Hematopoietic multipotent progenitor cell treated with erythropoietin and hydrocortisone succinate and interleukin-3 and kit ligand, for 15 days (in vitro differentiated cells): ENCODE measurements at places on chromosomes 2 and 18.

DNA sequence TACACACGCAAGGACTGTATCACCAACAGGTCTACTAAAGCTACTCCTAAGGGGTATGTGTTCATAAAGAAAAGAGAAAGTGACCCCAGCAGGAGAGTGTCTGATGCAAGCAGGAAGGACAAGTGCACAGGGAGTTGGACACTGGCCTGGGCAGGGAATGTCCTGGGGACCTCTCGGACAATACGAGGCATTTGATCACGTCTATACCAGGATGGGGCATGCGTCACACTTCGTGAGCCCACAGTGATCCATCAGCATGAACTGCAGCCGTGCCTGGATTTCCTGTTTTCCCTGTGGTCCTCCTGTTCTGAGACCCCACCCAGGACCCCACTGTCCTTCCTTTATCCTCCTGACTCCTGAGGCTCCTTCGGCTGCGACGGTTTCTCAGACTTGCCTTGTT lies 113.9 kb downstream of the HDAC4 start:
- DNase-seq = no peak

DNA sequence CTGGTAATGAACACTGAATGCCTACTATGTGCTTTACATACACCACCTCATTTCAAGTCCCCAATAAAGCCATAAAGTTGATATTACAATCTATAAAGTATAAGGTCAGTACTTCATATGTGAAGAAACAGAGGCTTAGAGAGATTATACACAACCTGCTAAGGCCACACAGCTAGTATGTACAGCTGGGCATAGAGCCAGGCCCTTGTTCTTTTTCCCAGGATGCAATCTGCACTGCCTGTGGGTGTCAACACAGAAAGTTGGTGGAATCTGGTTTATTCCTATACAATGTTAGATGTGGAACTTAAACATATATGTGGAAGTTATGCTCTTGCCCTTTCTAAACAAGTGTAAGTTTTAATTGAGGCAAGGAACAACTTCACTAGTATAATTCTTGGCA lies 32.8 kb downstream of the INSIG2 start:
- DNase-seq = no peak

- no peak for DNase-seq
These were observed 22.7 kb upstream of the DSC1 start for GRCh38 chr18:31185186-31185950.

DNA sequence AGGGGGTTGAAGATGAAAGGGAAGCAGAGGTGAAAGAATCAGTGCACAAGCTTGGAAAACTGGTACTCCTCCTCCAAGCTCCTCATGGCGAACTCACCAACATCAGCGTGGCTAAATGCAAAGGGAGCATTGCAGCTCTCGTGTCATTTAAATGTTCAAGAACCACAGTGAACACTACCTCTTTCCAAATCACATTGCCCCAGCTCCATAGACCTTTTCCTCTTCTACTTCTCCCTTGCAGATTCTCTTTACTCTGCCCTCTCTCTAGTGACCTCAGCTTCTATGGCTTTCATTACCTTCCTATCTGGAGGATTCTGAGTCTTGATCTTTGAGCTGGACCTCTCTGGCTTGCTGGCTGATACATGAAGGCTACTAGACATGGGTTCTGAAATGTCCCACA lies 14.3 kb downstream of the EPB41L3 start:
- DNase-seq = no peak

DNA sequence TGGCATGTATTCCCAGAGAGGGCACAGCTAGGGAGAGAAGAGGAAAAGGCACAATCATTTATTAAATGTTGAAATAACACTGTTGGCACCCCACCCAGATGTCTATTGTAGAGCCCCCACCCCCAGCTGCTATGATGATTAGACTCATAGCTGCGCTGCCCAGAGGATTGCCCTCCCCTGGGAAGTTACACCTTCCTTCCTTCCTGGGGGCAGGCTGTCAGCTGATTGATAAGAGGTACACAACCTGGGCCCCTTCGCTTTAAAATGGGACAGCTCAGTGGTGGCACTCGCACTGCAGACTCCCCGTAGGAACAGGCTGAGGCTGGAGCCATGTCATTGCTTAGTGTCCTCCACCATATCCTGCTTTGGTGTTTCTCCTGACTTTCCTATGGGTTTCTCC lies 18.1 kb downstream of the TEX51 start:
- DNase-seq = no peak

DNA sequence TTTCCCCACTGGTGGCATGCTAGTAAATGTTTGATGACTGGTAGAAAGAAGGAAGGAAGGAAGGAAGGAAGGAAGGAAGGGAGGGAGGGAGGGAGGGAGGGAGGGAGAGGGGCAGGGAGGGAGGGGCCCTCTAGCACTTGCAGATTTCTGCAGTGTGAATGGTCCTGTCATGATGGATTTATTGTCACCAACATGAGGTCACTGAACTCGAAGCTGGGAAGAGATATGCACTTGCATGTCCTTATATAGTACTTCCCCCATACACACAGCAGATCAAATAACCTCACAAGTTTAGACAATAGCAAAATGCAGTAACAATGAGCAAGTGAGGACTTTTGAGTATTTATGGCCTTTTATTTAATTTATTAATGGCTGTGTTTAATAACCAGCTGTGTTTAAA lies 44.5 kb upstream of the CXCR4 start:
- no peak for DNase-seq

GRCh38 chr18:48581206-48581605 lies 42.4 kb downstream of the CTIF start:
- DNase-seq = no peak

DNA sequence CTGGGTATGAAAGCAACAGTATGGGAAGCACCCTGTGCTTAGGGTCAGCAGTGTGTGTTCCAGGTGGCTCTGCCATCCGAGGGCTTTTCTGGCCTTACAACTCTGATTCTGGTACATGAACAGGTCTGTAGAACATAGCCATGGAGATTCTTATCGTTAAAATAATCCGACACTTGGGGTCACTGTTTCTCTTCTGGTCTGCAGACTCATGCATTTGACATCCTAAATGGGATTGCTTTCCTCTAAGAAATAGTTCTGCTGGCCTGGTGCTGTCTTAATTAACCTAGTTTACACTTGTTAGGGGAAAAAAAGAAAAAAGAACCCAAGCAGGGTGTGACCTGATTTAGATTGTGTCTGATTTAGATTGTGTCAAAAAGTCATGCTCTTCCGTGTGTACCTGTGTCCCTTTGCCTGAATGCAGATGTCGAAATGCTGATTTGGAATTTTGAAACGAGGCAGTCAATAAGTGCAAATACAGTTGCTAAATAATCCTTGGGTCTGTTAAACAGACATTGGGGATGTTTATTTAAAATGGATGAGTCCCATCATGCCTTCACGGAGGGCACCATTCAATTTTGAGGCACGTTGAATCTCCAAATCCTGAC lies 59.6 kb downstream of the TRPM8 start:
- DNase-seq = no peak

DNA sequence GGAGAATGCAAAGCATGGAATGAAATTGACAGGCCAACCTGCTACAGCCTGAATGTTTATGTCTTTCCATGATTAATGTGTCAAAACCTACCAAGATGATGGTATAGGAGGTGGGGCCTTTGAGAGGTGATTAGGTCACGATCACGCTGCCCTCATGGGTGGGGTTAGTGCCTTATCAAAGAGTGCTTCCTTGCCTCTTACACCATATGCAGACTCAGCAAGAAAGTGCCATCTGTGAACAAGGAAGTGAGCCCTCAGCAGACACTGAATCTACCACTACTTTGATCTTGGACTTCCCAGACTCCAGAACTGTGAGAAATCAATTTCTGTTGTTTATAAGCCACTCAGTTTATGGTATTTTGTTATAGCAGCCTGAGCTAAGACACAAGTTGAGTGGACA lies 147.5 kb upstream of the BCL2L11 start:
- DNase-seq = no peak

GRCh38 chr2:47946593-47946992 lies 40.3 kb upstream of the FBXO11 start:
- DNase-seq = no peak

GRCh38 chr2:233419602-233420391 lies 65.5 kb downstream of the DGKD start:
- DNase-seq = no peak

GRCh38 chr2:96888072-96889011 lies 18.5 kb upstream of the SEMA4C start:
- no peak for DNase-seq

DNA sequence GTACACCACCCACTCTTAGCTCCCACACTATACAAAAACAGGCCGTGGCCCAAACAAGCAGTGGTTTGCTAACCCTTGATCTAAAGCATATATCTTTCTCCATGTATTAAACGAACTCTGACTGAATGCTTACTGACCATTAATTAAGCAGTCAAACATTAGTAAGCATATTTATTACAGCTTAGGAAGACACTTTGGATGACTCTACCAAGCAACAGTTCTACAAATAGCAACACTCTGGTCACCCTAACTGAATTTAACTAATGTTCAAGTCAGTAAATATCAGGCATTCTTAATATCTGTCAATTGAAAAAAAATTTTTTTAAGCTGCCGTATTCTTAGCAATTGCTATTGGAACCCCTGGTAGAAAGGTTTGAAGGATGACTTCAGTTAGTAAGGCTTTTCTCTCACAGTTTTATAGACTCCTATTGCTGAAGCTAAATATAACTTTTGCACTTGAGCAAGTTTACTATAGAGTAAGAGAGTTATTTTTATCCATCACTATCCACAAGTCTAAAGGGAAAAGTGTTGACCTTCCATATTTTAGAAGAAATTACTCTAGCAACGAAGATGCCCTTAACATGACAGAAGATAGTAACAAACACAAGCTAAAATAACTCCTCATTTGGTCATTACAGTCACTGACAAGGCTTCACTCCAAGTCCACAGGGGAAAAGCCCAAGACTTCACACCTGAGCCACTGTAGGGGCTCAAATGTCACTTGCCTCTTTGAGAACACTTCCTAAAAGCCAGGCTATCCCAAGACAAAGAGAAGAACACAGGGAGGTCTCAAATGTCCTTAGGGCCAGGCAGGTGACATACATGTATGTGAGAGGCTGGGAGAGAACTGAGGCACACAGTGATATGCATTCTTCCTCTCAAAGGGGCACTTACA lies 74.4 kb downstream of the RTN4 start:
- no peak for DNase-seq

GRCh38 chr18:52219102-52219501 lies 120.9 kb upstream of the DCC start:
- no peak for DNase-seq

GRCh38 chr18:12852566-12853315 lies 31.3 kb downstream of the PTPN2 start:
- no peak for DNase-seq

DNA sequence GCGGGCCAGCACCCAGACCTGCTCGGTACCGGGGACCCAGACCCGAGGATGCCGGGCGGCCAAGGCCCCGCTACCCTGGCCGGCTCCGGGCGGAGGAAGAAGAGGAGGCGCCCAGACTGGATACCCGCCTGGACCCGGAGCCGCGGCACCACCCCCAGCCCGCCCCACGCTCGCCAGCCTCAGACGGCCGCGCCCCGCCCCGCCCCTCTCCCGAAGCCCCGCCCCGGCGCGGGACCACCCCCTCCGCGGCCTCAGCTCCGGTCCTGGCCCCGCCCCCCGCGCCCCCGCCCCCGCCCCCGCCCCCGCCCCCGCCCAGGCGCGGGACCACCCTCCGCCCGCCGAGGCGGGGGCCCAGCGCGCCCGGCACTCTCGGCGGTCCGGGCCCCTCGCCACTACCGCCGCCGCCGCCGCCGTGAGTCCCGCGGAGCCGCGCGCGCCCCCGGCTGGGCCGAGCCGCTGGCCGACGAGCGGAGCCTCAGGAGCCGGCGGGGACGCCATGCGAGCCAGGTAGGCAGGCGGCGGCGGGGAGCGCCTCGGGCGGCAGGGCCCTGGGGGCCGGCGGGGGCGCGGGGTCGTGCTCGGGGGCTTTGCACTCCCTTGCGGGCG lies at the start of gene SH3BP4:
TSS of gene SH3BP4 (plus strand) at position 354 of the 606 bp plus-strand sequence. CDS start 82,986 bp downstream, outside the sequence.
- no peak for DNase-seq

- no peak for DNase-seq
These were observed 339.0 kb downstream of the RAD51AP2 start for GRCh38 chr2:17179145-17179808.

DNA sequence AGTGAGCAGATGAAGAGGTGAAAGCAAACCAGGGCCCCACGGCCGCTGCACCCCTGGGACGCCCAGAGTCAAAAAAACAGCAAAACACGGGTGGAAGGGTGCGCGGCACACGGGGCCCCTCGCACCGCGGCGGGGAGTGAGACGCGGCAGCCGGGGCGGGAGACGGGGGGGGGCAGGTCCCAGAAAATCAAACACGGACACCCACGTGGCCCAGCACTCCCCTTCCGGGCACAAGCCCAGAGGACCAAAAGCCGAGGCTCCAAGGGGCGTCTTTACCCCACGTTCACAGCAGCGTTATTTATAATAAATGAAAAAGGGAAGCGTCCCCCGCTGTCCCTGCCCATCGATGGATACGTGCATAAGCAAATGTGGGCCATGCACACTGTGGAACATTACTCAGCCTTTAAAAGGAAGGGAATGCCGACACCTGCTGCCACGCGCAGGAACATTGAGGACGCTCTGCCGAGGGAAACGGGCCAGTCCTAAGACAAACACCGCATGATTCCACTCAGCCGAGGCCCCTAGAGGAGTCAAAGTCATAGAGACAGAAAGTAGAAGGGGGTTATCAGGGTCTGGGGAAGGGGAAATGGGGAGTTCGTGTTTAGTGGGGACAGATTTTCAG lies 677 bp upstream of the COPS9 start:
- no peak for DNase-seq

DNA sequence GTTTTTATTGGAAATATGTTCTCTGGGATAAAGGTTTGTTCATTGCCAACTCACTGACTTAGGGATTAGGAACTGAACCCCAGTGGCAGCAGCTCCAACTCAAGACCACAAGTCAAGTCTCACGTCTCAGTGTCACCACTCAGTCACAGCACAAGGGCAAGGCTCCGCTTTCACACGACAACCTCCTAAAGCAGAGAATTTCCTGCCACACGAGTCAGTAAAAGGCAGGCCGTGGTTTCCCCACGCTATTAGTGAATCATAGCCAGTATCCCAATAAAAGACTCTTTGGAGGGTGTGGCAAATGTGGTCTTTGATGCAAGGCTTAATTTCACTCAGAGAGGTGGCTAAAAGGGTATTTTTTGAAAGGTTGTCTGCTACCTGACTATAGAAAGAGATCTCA lies 57.6 kb downstream of the PIEZO2 start:
- no peak for DNase-seq

DNA sequence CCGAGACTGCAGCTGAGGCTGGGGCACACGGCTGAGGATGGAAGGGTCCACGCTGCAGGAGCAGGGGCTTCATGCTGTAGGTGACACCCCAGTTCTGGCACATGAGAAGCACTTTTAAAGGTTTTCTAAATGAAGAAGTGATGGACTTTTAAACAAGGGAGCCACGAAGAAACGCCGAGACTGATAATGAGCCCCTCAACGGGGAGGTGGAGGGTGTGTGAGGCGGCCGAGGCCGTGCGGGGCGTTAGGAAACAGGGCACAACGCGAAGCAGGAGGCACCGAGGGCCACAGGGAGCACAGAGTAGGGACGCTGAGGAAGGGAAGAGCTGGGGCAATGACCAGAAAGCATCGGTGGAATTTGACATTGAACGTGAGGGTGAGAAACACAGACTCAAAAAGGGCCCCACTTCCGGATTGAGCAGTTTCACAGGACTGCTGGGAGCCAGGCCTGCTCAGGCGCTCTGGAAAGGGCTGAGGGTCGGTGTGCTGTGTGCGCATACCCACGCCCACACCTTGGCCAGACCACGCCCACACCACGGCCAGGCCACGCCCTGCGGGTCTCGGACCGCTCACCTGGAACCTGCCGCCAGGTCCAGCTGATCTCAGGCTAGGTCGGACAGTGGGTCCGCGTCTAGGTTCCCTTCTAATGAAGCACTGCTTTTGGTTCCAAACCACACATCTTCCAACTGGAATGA lies 115.7 kb downstream of the GYPC start:
- DNase-seq = no peak
